SJCRH30 (cell line): ENCODE measurements at places on chromosomes 5 and 9. TPM values are rescaled to one million over a fixed set of nuclear protein-coding genes. Genes with fewer than 3 reads are reported as not detected.

PAEP gene
- not detected in 2 replicates for total RNA-seq

GABRB2 gene
- total RNA-seq = not detected in 2 replicates

ENTPD8 gene
- total RNA-seq = not detected in 2 replicates

DOCK2 gene
- total RNA-seq = 0.10 and 0.20 TPM in 2 replicates

PDE8B gene
- 0.10 and 0.22 TPM in 2 replicates for total RNA-seq

TERT gene
- total RNA-seq = not detected in 2 replicates

RANBP3L gene
- 0.73 and 0.93 TPM in 2 replicates for total RNA-seq

TPD52L3 gene
- total RNA-seq = not detected in 2 replicates

ENTREP1 gene
- 0.08 and 0.10 TPM in 2 replicates for total RNA-seq

FCHO2 gene
- total RNA-seq = 11.1 and 15.4 TPM in 2 replicates

BNC2 gene
- total RNA-seq = 13.1 and 16.1 TPM in 2 replicates

RNF180 gene
- total RNA-seq = 0.41 and 0.65 TPM in 2 replicates

NANS gene
- 56.0 and 60.4 TPM in 2 replicates for total RNA-seq

KIF24 gene
- total RNA-seq = 5.9 and 6.8 TPM in 2 replicates

IL33 gene
- total RNA-seq = 0.05 and 0.10 TPM in 2 replicates

SARDH gene
- 15.7 and 18.5 TPM in 2 replicates for total RNA-seq

FBLL1 gene
- not detected in 2 replicates for total RNA-seq

AJM1 gene
- 0.35 and 0.77 TPM in 2 replicates for total RNA-seq

SPATA31A3 gene
- total RNA-seq = 0.04 TPM in 1 of 2 replicates, not detected in the other

FOXD4 gene
- 1.4 TPM in 2 replicates for total RNA-seq

GCNT4 gene
- 0.02 and 0.05 TPM in 2 replicates for total RNA-seq

MTREX gene
- 109 and 130 TPM in 2 replicates for total RNA-seq

MEF2C gene
- total RNA-seq = 56.4 and 67.2 TPM in 2 replicates

AFAP1L1 gene
- total RNA-seq = 0.45 and 0.56 TPM in 2 replicates

CKMT2 gene
- total RNA-seq = not detected in 2 replicates

TMEFF1 gene
- 19.8 and 20.6 TPM in 2 replicates for total RNA-seq

TAF1L gene
- total RNA-seq = 0.02 TPM in 1 of 2 replicates, not detected in the other

BSPRY gene
- 0.10 and 0.15 TPM in 2 replicates for total RNA-seq

CYLC2 gene
- total RNA-seq = not detected in 2 replicates

RAB3C gene
- total RNA-seq = not detected in 2 replicates

ADCY2 gene
- total RNA-seq = 6.5 and 9.6 TPM in 2 replicates

LCN12 gene
- not detected in 2 replicates for total RNA-seq

SMIM32 gene
- total RNA-seq = 0.06 TPM in 1 of 2 replicates, not detected in the other

GABRA1 gene
- not detected in 2 replicates for total RNA-seq

TPPP gene
- total RNA-seq = 0.03 and 0.04 TPM in 2 replicates

ADAMTS13 gene
- 0.42 and 0.43 TPM in 2 replicates for total RNA-seq

ADAMTS6 gene
- 6.0 and 7.2 TPM in 2 replicates for total RNA-seq

CA9 gene
- 2.5 and 3.2 TPM in 2 replicates for total RNA-seq

HBEGF gene
- 6.5 and 7.1 TPM in 2 replicates for total RNA-seq

MARVELD2 gene
- 0.20 and 0.28 TPM in 2 replicates for total RNA-seq

HACD4 gene
- total RNA-seq = not detected in 2 replicates

SLC6A19 gene
- total RNA-seq = not detected in 2 replicates

KIF12 gene
- total RNA-seq = 0.13 TPM in 1 of 2 replicates, not detected in the other

FBXO4 gene
- 5.6 TPM in 2 replicates for total RNA-seq

WDR31 gene
- 0.77 and 0.79 TPM in 2 replicates for total RNA-seq

CTNND2 gene
- not detected in 2 replicates for total RNA-seq

PRDM9 gene
- total RNA-seq = not detected in 2 replicates

NR5A1 gene
- total RNA-seq = not detected in 2 replicates

SNCB gene
- total RNA-seq = not detected in 2 replicates

CEL gene
- total RNA-seq = 0.53 and 0.71 TPM in 2 replicates

EDIL3 gene
- total RNA-seq = 27.8 and 29.0 TPM in 2 replicates
